RKO (cell line): ENCODE measurements at places on chromosomes 4 and X.
A peak's percentile ranks its signal among the peaks of the same experiment; 100 is the strongest.

DNA sequence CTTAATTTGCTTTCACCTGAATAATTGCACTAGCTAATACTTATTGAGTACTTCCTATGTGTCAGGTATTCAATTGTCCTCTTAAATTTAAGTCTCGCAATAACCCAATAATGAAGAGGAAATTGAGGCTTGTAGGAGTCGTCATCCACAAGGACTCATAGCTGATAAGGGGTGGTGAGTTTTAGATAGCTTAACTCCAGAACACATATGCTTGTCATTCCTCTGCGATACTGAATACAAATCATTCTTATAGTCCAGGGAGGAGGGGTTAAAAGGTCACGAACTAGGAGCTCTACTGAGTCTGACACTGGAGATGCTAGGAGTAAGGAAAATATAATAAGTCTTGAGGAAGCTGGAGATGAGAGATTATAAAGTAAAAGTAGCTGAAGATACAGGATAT, 1.4 kb upstream of the PACRGL start:
- no peak for DNase-seq

- DNase-seq = peak; percentile 42
Observed at GRCh38 chrX:10189317-10190268, 32.8 kb downstream of the CLCN4 start.

DNA sequence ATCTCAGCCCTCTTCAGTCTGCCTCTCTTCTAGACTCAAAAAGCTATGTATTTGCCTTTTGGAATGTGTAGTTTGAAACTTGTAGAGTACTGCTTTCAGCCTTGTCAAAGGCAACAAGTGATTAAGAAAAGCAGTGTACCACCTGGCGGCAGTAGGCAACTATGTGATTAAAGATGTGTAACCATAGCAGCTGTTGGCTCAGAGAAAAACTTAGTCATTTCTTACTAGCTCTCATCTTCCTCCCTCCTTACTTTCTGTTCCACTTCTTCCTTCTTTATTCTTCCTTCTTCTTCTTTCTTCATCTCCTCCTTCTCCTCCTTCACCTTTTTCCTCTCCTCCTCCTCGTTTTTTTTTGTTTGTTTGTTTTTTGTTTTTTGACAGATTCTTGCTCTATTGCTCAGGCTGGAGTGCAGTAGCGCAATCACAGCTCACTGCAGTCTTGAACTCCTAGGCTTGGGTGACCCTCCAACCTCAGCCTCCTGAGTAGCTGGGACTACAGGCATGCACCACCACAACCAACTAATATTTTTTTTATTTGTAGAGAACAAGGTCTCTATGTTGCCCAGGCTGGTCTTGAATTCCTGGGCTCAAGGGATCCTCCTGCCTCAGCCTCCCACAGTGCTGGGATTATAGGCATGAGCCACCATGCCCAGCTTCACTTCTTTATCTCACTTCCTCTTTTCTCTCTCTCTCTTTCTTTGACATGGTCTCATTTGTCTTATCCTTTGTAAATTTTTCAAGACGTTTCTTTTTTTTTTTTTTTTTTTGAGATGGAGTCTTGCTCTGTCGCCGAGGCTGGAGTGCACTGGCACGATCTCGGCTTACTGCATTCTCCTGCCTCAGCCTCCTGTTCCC, 32.6 kb downstream of the ABHD18 start:
- peak; percentile 83 for DNase-seq

DNA sequence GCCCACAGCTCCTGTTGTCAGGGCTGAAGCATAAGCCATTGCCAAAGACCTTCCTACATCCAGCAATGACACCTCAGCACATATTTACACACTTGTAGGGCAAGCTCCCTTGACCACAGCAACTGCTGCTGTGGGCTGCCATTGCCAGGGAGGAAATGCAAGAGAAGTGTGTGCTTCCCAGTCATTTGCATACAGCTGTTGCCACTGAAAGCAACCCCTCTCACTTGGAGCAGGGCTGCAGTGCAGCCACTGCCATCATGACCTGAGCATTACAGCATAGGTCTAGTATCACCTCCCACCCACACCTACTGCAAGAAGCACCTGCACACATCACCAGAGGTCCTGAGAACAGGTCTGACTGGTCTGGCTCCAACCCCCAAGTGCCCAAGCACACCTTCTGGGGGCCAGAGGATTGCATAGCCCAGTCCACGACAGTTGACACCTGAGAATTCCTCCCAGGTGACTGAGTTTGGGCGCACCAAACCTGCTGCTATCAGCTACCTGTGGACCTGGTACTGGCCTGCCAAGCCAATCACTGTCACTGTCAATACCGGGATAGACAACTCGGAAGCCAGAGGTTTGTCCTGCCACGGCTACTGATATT, 636.5 kb upstream of the SLIT2 start:
- DNase-seq = no peak

- peak; percentile 25 for DNase-seq
Observed at GRCh38 chrX:69093960-69094871, 71.0 kb downstream of the PJA1 start.

DNA sequence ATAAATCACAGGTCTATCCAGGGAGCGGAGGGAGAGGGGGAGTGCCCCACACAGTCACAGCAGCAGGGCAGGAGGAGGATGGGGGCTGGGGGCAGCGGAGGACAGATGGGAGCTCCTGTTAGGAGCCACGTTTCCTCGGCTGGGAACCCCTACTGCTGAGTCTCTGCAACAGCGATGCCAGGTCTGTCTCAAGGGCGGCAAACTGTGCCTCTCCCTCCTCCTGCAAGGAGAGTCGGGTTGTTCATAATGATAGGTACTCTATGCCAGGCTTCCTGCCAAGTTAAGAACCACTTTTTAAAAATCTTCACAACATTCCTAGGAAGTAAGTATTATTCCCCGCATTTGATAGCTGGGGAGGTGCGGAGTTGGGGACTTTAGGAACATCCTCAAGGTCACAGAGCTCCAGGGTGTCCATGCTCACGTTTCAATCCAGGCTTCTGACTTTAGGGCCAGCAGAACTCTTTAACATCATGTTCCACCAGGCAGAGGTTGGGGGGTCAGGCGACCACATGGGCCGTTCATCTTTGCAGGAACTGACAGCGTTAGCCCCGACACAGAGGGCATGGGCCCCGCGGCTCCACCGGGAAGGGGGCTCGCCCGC, 98.3 kb upstream of the MAML3 start:
- DNase-seq = peak; percentile 18

DNA sequence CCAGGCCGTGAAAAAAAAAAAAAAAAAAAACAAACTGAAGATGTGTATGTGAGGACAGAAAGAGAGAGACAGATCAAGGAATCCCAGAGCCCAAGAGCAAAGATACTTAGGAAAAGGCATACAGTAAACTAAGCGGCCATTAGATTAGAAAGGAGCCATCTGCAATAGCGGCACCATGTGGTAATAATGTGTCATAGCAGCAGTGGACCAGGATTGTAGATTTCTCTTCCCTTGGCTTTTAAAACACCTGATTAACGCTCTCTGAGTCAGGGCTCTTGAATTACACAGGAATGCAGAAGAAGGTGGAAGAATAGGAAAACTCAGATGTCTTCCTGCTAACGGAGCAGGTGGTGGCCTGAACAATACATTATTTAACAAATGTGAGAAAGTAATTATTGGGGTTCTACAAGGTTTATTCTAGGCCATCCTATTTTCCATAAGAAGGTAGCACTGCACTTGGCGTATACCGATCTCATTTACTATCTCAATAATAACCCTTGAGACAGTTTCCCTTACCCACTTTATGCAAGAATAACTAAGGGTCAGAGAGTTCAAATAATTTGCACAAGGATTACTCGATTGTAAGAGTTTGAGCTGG, 182.7 kb downstream of the KCNIP4 start:
- DNase-seq = peak; percentile 57
